ENCODE measurements at places on chromosomes 5 and 9.

- DNase-seq = no peak
These were observed 74.3 kb downstream of the KIAA0825 start for GRCh38 chr5:94544031-94544650.

DNA sequence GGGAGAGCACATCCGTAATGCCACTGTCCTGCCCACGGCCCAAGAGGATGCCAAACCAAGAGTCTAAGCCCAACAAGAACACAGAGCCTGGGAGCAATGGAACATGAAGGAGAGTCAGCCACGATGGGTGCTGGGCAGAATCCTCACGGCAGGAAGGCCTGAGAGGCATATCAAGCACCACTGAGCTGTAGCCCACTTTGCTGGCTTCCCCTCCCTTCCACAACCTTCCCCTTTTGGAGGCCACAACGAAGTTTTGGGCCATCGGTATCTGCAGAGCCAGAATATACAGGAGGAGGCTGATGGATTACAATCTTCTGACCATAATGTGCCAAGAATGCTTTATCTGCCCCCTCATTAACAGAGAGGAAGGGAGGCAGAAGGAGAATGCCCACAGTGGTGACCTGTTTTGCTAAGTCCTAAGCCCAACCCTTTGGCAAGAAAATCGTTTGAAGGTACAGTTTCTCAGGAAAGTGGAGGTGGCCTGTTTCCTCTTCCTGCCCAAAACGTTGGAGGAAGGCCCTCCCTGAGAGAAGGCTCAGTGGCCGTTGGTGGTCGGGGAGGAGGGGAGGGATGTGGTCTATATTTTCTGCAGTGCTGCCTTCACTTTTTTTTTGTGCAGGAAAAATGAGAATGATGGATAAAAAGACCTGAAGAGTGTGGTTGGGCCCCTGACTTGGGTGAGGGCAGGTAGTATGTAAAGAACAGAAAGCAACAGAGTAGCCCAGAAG, 26.2 kb downstream of the MACROH2A1 start:
- no peak for DNase-seq

GRCh38 chr5:30764704-30765103, 428.8 kb upstream of the CDH6 start:
- DNase-seq = no peak

- DNase-seq = no peak
These were observed 66.3 kb downstream of the RAPGEF1 start for GRCh38 chr9:131673531-131673930.

GRCh38 chr9:94554078-94554438, 825 bp upstream of the PCAT7 start:
- DNase-seq = no peak

DNA sequence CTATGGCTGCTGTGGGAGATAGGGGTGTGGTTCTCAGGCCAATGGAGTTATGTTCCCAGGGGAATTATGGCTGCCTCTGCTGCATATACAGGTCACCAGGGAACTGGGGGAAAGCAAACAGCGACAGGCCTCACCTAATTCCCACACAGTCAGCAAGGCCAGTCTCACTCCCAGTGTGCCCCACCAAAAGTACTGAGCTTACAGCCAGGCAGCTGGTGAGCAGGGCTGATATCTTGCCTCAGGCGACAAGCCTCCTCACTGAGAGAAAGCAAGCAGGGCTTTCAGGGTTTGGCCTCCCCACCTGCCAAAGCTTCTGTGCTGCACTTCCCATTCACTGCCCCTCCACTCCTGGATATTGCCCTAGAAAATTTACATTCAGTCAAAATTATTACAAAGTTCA, 273.8 kb upstream of the TARS1 start:
- DNase-seq = no peak

GRCh38 chr5:38417658-38418017, 138.8 kb downstream of the LIFR start:
- no peak for DNase-seq

DNA sequence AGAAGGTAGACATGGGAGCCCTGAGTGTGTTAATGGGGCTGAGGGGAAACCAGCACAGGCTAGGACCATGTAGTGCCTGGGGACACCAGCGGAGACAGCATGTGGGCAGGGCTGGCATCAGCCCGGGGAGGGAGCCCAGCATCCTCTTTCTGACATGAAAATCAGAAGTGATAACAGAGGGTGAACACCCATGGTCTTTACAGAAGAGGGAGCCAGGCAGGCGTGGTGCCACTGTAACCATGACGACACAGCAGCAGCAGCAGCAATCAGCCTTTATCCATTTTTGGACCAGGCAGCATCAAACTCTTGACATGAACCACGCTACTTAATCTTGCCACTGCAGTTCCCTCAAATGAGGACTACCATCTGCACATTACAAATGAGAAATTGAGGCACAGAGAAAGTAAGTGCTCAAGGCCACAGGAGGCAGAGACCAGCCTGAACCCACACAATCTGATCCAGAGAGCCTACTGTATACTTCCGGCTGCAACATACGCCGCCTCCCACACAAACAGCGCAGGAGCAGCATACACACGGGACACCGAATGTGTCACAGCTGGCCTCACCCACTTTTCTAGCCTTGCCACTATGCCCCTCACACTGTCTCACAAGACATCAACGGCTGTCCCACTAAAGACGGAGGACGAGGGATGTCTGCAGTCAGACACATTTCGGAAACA, 23.8 kb downstream of the CAMSAP1 start:
- no peak for DNase-seq

GRCh38 chr9:23538461-23539003, 287.5 kb downstream of the ELAVL2 start:
- no peak for DNase-seq

GRCh38 chr5:10958728-10959127, 197.7 kb upstream of the DAP start:
- no peak for DNase-seq

GRCh38 chr9:95777136-95777535, 98.4 kb upstream of the ERCC6L2 start:
- DNase-seq = no peak

DNA sequence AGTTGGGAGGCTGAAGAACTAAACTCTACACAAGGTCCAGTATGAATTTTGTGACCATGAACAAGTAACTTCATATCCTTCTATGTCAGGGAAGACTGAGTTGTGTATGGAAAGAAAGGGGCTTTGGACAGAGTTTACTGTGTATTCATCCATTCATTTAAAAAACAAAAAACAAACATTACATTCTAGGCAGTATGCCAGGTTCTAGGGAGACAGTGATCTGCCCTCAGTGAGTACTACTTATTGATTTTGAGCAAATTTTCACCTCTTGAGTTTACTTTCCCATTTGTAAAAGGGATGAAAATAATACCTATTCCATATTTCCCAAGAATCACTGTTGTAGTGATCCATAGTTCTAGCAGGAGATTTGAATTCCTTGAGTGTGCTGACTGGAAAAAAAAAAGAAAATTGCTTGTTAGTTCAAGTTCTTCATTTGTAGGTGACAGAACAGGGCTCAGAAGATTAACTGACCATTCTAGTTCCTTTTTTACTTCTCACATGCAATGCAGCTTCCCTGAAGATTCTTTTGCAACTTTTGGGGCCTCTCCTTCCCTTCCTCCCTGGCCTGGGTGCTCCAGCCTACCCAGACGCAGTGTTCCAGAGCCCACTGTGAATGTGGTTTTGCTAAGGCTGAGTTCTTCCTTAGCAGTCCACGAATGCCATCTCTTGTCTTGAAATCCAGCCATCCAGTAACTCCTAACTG, 2.6 kb upstream of the GAPVD1 start:
- DNase-seq = no peak

DNA sequence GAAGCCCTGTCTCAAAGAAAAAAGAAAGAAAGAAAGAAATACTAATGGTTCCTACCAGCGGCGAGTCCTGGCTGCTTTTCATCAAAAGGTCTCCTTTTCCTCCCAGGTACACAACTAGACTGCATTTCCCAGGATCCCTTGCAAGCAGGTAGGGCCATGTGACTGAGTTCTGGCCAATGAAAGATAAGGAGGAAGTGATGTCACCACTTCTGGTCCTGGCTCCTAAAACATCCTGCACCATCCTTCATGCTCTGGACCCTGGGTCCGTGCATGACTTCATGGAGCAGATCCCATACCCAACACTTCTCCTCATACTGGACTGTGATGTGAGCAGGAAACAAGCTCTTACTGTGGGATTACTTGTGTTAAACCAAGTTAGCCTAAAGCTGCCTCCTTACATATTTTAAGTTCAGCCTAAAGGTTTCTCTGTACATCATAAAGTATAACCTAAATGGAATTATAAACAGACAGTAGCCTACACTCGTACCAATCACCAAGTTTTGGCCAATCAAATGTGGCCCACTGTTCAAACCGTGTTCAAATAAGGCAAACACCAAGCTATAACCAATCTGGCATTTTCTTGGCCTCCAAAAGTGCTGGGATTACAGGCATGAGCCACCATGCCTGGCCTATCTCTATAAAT, 30.2 kb upstream of the FUBP3 start:
- DNase-seq = no peak

- DNase-seq = no peak
These were observed 83.3 kb downstream of the SUSD1 start for GRCh38 chr9:112091810-112092209.

- no peak for DNase-seq
These were observed 282.9 kb downstream of the ARHGEF28 start for GRCh38 chr5:73908846-73909245.

- no peak for DNase-seq
These were observed at the start of gene TLX3 for GRCh38 chr5:171308453-171309275. Gene TLX3 (plus strand): TSS chr5:171309248. CDS start chr5:171309366, 118 bp downstream.

DNA sequence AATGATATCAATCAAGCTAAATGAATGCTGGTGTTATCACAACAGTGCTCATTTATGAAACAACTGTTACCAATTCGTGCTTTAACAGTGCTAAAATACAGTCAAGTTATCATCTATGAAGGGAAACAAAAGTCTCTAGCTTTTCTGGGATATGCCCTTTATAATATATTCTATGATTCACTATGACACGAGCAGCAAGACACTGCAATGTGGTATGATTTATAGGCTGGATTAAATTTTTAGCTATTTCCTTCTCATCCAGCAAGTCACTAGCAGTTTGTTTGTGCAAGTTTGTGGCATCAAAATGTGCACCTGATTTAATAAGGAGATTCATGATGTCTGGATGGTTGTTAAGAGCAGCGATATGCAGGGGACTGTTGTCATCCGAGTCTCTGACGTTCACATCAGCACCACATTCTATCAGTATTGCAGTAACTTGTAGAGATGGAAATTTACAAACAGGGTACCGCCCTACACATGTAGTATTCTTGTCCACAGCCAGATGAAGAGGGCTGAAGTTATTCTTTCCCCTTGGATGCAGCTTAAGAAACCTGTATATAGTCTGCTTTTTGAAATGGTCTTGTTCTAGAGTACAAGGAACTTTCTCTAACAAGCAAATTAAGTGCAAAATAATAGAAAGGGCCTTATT, 20.3 kb downstream of the FEM1C start:
- DNase-seq = no peak

DNA sequence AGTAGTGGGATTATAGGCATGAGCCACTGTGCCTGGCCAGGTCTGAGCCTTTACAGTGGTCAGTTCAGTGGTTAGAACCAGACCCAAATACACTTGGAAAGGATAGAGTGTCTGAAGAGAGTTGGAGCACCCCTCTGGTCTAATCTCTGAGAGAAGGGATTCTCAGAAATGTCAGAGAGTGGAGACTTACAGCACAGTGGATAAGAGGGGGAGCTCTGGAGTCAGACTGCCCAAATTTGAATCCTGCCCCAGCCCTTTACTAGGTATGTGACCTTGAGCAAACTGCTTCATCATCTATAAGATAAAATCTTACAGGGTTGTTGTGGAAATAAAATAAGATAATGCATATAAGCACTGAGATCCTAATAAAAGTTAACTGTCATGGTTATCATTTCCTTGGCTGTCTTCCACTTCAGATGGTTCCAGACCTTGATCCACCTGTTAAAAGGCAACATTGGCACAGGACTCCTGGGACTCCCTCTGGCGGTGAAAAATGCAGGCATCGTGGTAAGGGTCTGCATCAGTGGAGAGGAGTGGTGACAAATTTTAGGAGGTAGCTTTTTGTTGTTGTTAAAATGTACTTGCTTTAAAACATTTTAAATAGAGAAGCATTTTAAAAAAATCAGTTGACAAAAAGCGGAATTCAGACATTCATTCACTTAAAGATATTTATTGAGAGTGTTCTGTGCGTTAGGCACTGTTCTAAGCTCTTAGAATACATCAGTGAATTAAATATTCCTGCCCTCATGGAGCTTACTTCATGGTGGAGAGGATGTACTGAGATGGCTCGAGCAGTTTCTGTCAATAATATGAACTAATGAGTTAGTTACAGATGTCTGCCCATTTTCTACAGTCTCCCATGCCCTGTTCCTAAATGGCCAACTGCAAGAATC, 16.0 kb downstream of the SLC36A1 start:
- DNase-seq = no peak

DNA sequence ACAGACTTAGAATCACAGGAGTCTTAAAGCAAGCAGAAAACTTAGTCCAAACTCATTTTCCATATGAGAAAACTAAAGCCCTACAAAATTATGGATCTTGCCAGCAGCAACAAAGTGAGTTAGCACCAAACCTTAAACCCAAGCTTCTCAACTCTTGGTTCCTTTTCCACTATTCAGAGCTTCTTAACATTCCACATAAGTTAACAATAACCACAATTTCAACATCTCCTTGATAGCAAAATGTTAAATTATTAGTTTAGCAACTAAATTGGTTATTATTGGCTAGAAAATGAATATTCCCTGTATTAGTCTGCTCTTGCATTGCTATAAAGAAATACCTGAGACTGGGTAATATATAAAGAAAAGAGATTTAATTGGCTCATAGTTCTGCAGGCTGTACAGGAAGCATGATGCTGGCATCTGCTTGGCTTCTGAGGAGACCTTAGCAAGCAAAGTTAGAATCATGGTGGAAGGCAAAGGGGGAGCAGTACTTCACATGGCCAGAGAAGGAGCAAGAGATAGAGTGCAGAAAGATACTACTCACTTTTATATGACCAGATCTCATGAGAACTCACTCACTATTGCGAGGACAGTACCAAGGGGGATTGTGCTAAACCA, 26.2 kb upstream of the ARSB start:
- DNase-seq = no peak

GRCh38 chr5:158769079-158769478, 330.6 kb downstream of the EBF1 start:
- no peak for DNase-seq

- no peak for DNase-seq
These were observed 26.9 kb downstream of the TCERG1 start for GRCh38 chr5:146474065-146474464.

DNA sequence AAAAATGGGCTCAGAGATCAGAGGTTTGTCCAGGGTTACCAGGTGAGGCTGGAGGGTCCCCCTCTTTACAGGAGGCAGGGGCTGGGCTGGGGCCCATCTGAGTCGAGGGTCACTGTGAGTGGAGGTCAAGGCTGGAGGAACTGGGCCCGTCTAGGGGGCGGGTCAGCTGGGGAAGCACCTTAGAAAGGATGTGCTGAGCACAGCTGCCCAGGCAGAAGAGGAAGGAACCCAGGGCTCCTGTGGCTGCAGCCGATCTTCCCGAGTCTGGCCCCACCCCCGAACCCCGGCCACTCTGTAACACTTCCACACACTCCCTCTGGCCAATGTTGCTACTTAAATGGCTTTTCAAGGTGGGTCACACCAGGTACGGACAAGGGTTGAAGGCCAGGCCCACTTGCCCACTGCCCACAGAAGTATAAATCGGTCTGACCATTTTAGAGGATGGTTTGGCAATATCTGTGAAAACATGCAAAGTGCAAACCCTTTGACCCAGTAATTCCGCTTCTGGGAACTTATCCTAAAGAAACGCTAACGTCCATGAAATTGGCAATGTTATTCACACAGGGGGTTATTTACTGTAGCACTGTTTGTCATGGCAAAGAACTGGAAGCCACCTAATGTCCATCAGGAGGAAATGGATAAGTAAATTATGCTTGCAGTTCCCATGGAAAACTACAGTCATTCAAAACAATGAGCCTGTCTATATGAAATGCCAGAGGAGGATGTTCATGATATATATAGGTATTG, 30.5 kb upstream of the EEIG1 start:
- no peak for DNase-seq

- no peak for DNase-seq
These were observed 513 bp downstream of the FAM193B start for GRCh38 chr5:177553671-177554429.

All from omental fat pad (tissue), 4 donors.